ENCODE measurements at places on chromosomes 2 and 18.

- DNase-seq: no peak
Measured at GRCh38 chr2:170396799-170397459, 219.0 kb downstream of the MYO3B start.

DNA sequence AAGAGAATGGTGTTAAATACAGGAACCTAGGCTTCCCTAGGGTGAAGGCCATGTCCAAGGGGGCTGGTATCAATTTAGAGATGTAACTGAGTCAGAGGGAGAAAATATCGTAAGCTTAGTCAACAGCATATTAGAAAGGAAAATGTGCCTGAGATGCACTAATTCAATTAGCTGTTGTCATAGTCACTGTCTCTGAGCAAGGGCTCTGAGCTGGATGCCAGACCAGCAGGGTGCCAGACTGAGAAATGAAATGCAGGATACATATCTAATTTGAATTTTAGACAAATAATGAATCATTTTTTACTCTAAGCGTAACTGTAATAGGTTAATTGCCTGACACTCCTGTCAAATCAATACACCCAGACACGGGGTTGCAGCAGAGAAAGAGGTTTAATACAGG lies 11.4 kb upstream of the SLC35F6 start:
- no peak for DNase-seq

DNA sequence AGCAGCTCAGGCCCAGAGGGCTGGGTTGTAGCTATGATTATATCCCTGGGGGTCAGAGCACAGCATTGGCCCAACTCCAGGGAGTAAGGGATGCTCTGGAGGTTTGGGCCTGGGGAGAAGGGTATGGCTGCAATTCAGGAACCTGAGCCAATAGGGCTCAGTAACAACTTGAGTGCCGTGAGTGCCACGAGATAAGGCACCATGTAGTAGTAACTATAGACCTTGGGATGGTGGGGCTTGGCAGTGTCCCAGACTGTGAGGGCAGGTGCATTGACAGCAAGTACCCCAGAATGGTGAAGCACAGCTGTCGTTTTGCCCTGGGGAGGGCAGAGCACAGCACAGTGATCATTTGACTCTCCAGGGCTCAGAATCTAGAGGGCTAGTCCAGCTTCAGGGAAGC lies 45.1 kb upstream of the ZNF396 start:
- DNase-seq: no peak

DNA sequence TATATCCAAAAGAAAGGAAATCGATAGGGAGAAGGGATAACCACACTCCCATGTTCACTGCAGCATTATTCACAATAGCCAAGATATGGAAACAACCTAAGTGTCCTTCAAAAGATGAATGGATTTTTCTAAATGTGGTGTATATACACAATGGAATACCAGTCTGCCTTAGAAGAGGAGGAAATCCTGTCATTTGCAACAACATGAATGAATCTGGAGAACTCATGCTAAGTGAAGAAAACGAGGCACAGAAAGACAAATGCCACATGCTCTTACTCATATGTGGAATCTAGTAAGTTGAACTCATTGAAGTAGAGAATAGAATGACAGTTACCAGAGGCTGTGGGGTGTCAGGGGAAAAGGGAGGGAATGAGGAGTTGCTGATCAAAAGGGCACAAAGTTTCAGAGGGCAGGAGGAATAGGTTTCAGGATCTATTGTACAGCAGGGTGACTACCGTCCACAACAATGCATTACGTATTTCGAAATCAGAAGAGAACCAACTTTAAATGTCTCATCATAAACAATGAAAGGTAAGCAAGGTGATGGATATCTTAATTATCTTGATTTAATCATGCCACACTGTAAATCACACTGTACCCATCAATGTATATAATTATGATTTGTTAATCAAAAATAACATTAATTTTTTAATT lies 46.1 kb downstream of the SIGLEC15 start:
- no peak for DNase-seq

DNA sequence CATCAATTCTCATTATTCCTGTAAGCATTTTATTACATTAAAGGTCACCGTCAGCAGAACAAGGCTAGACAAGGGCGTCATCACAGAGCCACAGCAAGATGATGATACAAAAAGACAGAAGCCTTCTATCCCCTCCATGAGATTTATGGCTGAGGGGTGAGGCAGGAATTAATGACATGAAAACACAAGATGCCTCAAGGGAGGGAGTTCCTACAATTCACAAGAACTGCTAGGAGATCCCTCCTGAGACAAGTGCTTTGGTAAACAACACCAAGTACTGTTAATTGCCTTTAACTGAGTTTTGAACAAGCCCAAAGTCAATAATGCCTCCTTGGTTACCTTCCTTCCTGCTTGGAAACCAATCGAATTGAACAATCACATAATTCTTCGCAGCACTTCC lies 14.1 kb downstream of the ADD2 start:
- DNase-seq: no peak

GRCh38 chr2:178804791-178805190 lies 2.4 kb downstream of the TTN start:
- no peak for DNase-seq

DNA sequence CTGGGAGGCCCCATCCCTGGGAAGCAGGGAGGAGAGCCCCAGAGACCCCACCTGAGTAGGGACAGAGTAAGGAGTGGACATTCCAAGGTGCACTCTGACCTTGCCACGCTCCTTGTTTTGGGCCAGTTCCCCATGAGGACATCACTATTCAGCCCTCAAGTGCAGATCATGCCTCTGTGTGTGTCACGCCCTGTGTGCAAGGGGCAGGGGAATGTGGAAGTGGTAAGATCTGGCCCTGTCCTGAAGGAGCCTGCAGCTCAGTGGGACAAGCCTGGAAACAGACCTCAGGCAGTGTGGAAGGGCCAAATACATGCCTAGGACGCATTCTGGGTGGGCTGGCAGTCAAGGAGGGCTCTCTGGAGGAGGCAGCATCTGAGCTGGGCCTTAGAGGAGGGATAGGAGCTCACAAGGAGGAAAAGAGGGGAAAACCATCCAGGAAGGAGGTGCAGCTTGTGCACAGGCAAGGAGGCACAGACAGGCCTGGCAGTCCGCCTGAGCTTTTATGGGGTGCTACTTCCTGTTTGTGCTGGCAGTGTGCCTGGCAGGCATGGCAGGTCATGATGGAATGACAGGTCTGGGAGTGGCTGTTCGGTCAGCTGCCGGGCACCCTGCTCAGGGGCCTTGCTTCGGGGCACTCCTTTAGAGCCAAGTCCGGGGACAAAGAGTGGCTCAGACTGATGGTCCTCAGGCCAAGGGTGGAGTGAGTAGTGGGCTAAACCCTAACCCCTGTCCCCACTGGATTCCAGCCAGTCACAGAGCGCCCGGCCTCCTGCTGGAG lies 3.3 kb downstream of the KLHL30 start:
- no peak for DNase-seq

DNA sequence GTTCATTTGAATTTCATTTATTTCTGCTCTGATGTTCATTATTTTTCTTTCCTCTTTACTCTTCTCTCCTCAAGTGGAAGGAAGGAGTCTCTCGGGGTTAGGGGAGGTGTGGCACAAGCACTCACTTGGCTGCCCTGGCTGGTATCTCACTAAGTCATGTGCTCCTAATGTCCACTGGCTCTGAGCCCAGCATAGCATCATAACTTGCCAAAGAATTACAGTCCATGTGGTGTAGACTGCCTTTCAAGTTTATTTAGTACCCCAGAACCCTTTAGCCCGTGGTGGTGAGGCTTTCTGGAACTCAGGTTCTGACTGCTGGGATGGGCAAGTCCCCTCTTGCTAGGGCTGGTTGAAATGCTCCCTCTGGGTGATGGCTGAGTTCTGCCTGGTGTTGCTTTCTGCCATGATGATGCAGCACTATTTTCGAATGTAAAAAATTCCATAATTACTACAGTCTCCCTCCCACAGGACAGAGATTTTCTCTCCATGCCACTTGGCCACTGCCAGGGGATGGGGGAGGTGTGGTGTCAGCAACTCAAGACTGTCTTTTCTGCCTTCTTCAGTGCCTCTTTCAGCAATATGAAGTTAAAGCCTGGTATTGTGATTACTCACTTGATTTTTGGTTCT lies 22.2 kb downstream of the SPAG16 start:
- DNase-seq: no peak

DNA sequence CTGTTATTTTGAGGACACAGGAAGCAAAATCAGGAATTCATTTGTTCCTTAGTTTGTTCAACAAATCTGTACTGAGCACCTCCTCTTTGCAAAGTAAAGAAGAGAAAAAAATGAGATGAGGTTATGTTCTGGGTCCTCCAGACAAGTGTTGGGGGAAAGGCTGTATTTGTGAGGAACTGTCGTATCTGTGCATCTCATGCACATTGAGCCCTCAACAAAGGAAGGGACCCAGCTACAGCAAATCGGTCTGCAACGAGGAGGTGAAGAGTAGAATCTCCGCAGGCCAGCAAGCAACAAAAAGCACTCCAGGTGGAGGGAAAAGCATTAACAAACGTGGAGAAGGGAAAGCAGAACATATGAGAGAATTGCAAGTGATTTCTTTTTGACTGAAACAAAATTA lies 143.0 kb upstream of the CYP1B1 start:
- DNase-seq: no peak

GRCh38 chr2:126359494-126359893 lies 296.5 kb upstream of the GYPC start:
- no peak for DNase-seq

GRCh38 chr2:241854342-241855244 lies 4.1 kb downstream of the PDCD1 start:
- DNase-seq: no peak

GRCh38 chr2:32863803-32864202 lies 83.0 kb upstream of the LTBP1 start:
- no peak for DNase-seq

GRCh38 chr18:7454429-7454828 lies 112.7 kb upstream of the PTPRM start:
- no peak for DNase-seq

DNA sequence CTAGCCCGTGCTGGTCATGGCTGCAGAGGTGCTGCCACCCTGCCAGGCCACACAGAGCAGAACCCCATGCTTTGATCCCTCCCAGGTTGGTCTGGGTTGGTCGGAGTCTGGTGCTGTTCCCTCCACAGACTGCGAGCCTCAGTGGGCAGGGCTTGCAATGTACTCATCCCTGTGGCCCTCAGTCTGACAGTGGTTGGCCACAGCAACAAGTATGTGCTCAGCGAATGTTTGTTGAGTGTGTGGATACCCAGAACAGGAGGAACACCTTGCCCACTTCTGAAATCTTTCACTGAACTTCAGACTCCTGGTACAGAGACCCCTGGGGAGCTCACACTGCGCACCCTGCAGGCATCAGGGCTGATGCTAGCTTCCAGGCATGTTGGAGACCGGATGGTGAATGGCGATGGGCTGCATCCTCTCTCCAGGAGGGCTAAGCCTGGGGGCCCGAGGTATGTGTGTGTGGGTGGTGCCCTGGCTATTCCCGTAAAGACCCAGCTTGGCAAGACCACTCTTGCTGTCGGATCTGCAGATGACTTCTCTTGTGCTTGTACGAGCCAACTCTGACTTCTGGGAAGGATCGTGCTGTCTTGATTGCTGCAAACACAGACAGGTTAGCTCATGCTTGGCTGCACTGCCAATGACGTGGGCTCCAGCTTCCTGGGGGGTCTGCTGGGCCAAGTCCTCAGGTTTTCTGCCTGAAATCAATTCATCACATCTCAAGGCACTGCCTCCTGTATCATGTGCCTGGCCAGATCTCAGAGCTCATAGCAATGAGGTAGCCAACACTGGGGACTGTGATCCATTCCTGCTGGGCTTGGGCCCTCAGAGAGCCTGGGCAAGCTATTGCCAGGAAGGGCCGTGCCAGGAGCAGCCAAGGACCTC lies 43.7 kb downstream of the RHOB start:
- DNase-seq: no peak

DNA sequence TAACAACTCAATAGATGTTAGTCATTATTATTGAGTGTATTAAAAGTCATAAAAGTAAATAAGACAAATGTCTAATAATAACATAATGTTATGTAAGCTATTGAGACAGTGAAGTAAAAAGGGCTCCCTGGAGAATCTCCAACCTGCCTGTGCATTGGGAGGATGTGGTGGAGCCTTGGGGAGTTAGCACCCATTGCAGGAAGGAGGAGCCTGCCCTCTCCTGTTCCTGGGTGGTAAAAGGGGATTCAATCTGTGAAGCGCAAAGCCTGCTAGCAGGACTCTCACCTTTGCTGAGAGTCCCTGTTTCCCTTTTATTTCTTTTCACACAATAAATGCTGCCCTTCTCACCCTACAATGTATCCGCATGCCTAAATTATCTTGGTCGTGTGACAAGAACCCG lies 206.1 kb downstream of the RAB3GAP1 start:
- DNase-seq: no peak

- no peak for DNase-seq
Measured at GRCh38 chr2:232974396-232974795, 38.7 kb downstream of the NGEF start.

- no peak for DNase-seq
Measured at GRCh38 chr2:133581010-133581760, 12.9 kb upstream of the NCKAP5 start.

DNA sequence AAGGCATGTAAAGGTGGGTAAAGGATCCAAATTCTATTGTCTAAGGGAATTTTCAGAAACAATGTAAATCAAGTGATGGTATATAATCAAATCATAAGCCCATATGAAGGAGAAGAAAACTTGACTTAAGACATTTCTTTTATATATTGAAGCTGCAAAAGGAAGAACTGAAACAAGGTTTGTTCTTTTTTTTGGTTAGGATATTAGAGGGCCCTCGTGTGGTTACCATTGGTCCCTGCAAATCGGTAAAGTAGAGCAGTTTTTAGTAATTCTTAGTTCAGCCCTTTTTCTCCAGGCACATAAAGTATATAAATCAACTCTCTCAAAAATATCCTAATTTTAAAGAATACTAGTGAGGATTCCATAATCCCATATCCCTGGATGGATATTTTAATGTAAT lies 105.6 kb upstream of the STK17B start:
- no peak for DNase-seq

DNA sequence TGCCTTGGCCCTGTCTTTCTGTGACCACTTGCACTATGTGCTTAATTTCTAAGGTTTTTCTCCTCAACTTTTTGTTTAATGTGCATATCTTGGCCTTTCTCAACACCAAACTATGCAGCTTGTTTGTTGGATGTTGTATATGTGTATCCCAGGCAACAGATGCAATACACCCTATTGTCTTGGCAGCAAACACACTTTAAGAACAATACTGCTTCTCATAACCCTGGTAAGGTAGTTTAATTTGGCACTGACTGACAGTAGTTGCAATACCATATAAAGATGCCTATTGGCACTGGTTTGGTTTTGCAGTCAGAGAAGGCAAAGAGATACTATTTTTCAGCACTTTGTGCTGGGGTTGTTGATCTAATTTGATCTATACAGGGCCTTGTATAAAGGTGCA lies 360.7 kb upstream of the CWC22 start:
- no peak for DNase-seq
